ENCODE measurements at places on chromosomes 4 and X.

DNA sequence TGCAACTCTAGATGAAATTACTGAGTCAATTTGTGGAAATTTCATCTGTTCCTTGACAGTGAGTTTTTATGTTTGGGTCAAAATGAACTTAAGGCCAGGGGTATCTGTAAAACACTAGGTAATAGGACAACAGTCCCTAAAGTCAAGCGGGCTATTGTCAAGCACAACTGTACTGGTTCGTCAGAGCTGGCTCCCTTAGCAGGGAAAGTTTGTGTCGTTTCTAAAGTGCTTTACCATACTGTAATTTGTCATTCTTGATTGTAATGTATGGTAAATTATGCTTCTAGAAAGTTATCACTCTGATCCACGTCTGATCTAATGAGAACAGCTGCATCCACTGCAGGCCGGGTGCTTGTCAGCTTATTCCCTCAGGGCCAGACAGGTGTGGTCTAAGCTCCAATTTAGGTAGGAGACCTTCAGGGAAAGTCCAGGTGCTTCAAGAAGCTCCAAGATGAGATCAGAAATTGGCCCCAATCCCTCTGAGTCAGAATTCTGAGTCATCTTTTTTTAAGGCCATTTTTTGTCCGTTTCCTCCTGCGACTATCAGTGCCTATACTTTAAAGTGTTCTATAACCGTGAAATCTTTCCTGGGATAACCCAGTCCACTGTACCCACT, 92.2 kb downstream of the PALLD start:
- no peak for DNase-seq

DNA sequence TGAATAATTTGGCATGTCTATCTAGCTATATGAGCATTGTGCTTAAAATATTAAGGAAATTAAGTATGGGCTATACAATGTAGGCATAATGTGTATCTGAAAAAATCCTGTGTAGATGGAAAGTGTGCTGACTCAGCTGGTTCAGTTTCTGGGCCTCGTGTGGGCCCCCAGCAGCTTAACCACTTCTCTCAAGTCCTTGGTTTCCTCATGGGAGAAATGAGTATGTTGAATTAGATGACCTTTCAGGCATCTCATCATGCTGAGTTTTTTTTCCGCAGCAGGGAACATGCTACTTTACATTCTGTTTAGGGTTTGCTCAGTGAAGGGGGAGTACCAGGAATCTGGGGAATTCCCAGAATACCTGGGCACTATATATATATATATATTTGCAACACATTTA, 30.5 kb downstream of the RHOH start:
- DNase-seq, result no peak

GRCh38 chrX:154018518-154019060, 1.1 kb downstream of the IRAK1 start:
- DNase-seq, result no peak

GRCh38 chr4:15779306-15779705, 1.2 kb downstream of the CD38 start:
- no peak for DNase-seq

DNA sequence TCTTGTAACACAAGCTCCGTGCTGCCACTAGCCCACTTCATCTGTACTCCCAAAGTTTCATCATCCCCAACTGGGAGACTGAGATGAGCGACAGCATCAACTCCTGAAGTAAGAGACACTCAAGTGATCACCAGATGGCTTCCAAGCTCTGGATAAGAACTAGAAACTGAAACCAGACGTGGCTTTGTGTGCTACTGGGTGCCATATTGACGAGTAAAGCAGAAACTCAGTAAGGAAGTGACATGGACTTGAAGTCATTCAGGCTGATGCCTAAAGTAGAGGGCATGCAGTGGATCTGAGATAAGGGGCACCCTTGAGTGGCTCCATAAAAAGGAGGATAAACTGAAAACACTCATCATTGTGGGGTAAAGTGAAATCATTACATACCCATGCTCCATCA, 72.4 kb downstream of the PCYT1B start:
- no peak for DNase-seq

GRCh38 chr4:91746551-91746950, 557.2 kb upstream of the GRID2 start:
- DNase-seq, result no peak

DNA sequence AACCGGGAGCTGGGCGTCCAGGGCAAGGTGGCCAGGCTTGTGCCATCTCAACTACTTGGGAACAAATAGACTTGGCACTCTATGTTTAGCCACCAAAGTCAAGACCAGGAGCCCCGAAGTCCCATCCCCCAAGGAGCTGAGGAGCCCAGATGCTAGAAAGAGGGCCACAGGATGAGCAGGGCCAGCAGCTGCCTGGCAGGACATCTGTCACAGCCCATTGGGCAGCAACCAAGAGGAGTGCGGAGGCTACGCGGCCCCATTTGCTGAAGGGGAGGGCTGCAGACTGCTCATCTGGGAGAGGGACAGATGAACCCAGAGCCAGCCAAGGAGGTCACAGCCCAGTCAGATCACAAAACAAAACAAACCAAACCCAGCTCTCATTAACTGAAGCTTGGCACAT, 22.9 kb upstream of the SOWAHD start:
- no peak for DNase-seq

DNA sequence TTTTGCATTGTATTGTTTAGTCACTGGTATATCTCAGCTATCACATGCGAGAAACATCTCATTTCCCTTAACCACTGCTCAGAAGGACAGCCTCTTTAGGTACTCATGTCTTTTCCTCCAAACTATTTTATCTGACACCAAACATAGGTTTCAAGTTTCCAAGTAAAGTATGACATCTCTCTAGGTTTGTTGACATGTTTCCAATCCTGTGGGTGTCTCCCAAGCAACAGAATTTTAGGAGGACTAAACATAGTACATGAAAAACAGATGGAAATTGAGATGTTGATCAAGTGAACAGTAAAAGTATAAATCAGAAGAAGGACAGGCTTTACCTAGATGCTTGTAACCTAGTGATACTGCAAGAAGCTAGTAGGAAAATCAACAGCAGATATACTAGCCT, 371.4 kb downstream of the DTHD1 start:
- no peak for DNase-seq

DNA sequence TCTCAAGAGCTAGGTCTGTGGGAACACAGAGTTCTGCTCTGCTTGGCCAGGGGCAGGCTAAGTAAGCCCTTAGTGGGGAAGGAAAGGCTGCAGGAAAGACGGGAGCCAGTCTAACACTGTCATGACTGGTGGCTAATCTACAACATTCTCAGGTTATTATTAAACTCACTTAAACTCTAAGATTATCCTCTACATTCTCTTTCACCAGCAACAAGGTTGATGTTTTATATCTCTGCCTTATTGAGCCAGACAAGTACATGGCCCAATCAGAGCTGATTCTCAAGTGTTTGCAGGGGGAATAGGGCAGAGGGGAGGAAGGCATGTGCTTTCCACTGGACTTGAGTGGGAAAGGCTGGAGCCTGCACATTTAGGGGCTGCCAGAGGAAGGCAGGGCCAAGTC, 50.9 kb upstream of the FAM241A start:
- DNase-seq, result no peak

GRCh38 chr4:5888222-5889001, 4.5 kb downstream of the CRMP1 start:
- DNase-seq, result no peak

GRCh38 chrX:133475521-133475920, 60.2 kb upstream of the GPC4 start:
- no peak for DNase-seq

GRCh38 chrX:47581731-47582647, at the start of gene TIMP1:
Gene TIMP1, plus strand, starts transcription at chrX:47582436. Its CDS starts 980 bp downstream, at chrX:47583416.
- DNase-seq, result peak; percentile 51

- no peak for DNase-seq
Measured at GRCh38 chrX:51876441-51876840, 17.0 kb upstream of the MAGED1 start.

DNA sequence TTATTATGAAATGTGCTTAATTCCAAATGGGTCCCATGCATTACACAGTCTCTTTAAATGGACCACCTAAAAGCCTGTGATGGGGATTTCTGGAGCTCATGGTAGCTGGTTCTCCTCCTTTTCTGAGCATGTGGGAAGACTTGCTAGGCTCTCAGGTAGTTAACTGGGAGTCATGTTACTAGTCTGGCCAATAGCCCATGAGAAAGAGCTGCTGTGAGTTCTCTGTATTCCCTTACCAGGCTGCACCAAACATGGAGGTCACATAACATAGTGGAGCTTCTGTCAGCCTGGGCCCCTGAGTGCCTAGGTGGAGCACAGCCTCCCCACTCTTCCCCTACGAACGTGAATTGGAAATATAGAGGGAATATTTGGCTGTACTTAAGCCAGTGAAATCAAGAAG, 198.4 kb downstream of the MAML3 start:
- no peak for DNase-seq

DNA sequence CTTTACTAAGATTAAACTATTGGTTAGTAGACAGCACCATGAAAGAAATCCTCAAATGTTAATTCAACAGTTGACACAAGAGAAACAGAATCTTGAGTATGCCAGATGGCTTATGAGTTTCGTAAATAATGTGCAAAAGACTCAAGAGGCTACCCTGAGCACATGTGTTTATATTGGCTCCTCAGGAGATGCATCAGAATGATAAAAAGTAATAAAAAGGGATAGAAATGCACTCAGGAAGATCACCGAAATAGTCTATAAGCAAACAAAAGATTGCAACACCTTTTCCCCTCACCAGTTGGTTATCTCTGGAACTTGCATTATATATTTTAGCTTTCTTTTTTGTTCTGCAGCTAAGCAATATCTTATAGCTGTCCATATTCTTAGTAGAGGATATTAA, 84.4 kb downstream of the SCFD2 start:
- DNase-seq, result no peak

DNA sequence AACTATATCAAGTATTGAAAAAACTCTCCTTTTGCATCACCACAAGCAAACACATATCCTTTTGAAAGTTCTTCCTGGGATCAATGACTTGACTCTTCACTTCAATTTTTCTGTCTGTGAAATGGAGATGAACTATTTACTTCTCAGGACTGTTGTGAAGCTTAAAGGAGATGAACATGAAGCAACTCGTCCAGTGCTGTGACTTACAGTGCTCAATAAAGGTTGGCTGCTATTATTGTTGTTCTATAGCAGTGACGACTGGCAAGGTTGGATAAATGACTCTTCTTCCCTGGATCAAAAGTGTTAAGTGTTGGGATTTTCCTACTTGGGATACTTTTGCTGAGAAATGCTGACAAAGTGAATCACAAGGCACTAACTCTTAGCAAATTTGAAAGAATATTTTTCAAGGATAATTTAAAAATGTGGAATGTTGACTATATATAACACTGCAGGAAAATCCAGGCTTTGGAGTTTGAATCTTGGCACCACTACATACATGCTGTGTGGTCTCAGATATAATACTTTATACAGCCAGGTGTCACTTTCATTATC, 13.7 kb downstream of the FRAS1 start:
- DNase-seq, result no peak

DNA sequence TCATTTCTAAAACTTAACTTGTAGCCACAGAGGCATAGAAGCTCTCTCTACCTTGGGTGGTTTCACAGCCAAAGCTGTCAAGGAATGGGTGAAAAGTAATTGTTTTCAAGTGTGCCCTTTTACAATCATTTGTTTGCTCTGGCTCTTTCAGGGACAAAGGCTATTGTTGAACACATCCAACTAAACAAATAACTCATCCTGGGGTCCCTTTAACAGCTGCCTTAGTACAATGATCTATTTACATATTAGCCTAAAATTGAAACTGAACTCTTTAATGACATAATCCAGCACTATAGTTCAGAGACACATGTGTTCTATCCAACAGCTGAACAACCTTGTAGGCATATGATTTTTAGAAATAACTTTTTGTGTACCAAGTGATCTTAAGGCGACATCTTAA, 3.7 kb downstream of the HHIP start:
- DNase-seq, result no peak

DNA sequence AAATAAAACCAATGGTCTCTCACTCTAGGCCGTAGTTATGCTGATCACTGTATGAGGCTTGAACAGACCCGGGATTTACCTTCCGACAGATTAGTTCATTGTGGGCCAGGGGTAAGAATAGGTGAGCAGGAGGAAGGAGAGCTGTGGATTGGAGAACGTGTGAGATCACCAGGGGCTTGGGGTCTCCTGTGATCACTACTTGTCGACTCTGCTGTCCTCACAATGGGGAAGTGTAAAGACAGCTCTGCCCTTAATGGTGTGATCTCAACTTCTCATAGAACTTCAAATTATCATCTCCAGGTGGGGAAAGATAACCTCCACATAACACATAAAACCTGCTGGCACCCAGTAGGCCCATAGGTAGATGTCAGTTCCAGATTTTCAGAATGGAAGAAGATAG, 56.2 kb upstream of the RPS6KA3 start:
- no peak for DNase-seq

- no peak for DNase-seq
Measured at GRCh38 chrX:8971116-8971515, 62.8 kb downstream of the FAM9B start.

DNA sequence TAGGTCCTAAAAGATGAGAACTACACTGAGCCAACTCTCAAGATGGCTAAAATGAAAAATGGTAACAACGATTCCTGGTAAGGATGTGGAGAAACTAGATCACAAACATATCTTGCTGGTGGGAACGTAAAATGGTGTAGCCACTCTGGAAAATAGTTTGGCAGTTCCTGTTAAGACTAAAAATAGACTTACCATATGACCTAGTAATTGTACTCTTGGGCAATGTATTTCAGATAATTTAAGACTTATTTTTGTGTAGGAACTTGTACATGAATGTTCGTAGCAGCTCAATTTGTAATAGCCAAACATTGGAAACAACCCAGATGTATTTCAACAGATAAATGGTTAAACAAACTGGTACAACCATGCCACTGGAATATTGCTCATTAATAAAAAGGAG, 106.2 kb downstream of the HDAC8 start:
- no peak for DNase-seq

Measured in stimulated activated CD4-positive, alpha-beta T cell treated with anti-CD3 and anti-CD28 coated beads, Interleukin-1b, Interleukin-23, amount 100 ng/mL, for 1 hour (primary cell).